ENCODE measurements at places on chromosomes 4 and X.

- no peak for DNase-seq
Measured at GRCh38 chrX:26442340-26442739, 226.4 kb downstream of the MAGEB5 start.

- DNase-seq: no peak
Measured at GRCh38 chr4:155676430-155676825, 9.8 kb downstream of the GUCY1A1 start.

- DNase-seq: peak; percentile 53
Measured at GRCh38 chr4:54233697-54234496, 4.8 kb downstream of the PDGFRA start.

- no peak for DNase-seq
Measured at GRCh38 chr4:914531-914930, 17.6 kb downstream of the GAK start.

- no peak for DNase-seq
Measured at GRCh38 chr4:122104184-122104583, 47.9 kb upstream of the BLTP1 start.

DNA sequence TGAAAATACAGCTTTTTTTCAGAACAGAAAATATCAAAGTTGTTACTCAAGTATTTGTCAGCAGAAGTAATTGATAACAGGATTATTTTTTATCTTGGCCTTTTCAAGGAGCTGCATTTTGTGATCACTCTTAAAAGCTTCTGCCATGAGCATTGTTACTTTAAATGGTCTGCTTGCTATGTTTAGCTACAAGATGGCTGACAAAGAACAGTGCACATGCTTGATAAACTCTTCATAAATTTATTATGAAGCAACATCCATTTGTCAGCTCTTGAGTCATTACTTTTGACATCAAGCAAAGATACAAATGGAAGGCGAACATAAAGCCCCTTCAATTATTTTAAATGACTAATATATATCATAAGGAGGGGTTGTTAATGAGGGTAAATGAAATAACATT lies 205.4 kb upstream of the RPS6KA3 start:
- DNase-seq: no peak

DNA sequence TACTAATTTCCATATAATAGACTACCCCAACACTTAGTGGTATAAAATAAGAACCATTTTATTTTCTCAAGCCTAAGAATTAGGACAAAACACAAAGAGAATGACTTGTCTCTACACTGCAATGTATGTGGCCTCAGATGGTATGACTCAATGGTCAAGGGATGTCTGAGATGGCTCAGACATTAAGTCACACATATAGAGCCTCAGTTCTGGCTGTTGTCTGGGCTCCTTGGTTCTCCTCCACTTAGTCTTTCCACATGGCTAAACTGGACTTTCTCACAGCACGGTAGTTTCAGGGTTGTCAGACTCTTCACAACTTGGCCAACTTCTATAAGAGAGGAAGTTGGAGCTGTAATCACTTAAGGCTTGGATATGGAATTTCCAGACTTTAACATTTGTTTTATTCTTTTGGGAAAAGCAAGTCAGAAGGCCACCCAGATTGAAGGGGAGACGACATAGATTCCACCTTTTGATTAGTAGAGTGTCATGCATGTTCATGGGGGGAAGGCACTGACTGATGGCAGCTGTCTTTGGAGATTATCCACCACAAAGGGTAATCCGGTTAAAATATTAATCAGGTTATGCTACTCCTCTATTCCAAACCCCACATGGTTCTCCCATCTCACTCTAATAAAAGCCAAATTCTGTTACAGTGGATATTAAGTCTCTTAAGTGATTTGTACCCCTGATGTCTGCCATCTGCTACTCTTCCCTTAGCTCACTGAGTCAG lies 9.4 kb downstream of the IL15 start:
- no peak for DNase-seq

- DNase-seq: no peak
Measured at GRCh38 chr4:6111354-6111960, 88.9 kb downstream of the JAKMIP1 start.

DNA sequence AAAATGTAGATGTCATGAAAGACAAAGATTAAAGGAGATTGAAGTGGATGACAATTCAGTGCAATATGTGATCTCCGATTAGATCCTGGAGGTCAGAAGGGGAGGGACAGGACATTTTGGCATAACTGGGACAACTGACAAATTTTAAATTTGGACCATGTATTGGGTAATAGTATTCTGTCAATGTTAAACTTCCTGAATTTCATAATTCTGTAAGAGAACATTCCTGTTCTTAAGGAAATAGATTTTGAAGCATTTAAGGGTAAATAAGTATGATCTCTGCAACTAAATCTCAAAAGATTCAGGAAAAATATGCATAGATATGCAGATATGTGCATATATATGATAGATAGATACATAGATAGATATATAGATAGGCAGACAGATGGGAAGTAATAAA lies 11.0 kb downstream of the ODAPH start:
- no peak for DNase-seq

- DNase-seq: no peak
Measured at GRCh38 chrX:2360731-2361130, 140.0 kb downstream of the DHRSX start.

DNA sequence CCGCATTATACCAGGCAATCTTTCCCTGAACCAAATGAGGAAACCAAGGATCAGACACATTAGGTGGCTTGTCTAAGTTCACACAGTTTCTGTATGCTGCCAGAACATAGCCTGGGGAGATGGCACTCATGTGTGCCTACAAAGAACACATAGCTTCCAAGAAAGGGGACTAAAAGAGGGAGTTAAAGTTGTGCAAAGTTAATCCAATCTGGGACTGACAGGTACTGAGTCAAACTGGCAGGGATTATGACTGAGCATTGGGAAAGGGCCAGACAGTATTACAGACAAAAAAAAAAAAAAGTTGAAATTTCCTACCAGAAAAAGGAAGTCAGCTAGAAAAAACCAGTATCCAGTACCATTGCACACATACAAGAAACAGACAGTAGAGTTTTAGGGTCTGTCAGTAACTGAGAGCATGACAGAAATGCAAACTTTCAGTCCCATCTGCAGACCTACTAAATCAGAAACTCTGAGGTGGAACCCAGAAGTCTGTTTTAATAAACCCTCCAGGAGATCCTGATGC lies 37.2 kb downstream of the ADAMTS3 start:
- no peak for DNase-seq

- no peak for DNase-seq
Measured at GRCh38 chrX:129510331-129510730, 13.0 kb downstream of the SMARCA1 start.

- DNase-seq: no peak
Measured at GRCh38 chr4:108118505-108118904, 50.2 kb downstream of the LEF1 start.

DNA sequence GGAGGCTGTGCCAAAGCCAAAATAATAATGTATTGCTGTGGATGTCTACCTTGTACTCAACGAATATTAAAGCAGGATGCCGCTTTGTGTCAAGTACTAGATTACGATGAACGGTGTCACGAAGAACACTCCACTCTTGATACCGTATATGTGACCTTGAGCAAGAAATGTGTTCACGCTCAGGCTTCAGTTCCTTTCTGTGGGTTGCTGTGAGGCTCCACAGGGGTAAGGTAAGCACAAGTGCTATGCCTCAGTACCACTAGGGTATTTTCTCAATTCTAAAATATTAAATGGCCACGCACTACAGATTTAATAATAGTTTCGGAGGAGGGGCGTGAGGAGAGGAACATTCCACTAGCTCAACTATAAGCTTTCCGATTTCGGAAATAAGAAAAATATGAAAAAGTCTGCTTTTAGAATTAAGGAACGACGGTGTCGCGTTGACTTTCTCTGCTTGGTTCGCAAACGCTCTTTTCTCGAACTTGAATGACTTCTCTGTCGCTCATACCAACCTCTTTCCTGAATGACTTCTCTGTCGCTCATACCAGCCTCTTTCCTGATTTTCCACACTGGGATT lies 607 bp upstream of the SCOC start:
- DNase-seq: no peak

- no peak for DNase-seq
Measured at GRCh38 chr4:185987961-185988627, 80.9 kb upstream of the TLR3 start.

GRCh38 chrX:78063687-78064086 lies 40.4 kb upstream of the PGK1 start:
- no peak for DNase-seq

DNA sequence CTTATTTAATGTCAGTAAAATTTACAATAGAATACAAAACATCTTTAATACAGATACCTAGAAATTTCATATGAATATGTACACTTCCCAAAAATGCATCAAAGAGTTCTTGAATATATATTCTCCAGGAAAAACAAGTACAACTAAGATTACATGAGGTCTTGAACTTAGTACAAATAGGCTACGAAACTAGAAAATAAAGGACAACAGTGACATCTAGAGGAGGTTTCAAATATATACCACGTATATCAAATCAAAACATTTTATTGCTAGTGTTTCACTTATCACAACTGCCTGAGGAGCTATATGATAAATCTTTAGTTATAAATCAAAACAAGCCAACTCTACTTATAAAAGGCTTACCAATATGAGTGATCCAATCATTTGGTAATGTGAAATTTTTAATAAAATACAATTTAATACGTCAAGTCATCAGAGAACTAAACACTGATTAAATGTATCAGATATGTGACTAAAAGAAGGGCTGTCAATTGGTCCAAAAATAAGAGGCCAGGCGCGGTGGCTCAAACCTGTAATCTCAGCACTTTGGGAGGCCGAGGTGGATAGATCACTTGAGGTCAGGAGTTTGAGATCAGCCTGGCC lies 36.6 kb downstream of the ANAPC10 start:
- no peak for DNase-seq

GRCh38 chr4:128517739-128518510 lies 230.3 kb upstream of the PGRMC2 start:
- DNase-seq: no peak

- no peak for DNase-seq
Measured at GRCh38 chr4:123121241-123121907, 199.0 kb upstream of the NUDT6 start.

DNA sequence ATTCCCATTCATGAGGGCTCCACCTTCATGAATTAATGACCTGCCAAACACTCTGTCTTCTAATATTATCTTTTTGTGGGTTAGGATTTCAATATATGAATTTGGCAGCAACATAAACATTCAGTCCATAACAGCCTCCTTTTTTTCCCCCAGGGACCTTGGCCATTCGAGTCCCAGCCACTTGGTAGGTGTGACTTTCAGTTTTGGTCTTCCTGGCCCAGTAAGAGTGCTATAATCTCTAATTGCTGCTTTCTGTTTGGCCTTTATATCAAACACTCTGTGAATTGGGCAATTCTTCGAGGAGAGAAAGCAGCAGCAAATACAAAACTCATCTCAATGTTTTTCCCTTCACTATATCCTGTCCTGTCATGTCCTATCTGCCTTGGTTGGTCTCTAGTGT lies 12.4 kb upstream of the RADX start:
- no peak for DNase-seq

- DNase-seq: no peak
Measured at GRCh38 chr4:6693231-6694176, at the start of gene S100P. TSS of gene S100P (plus strand) at chr4:6693878. CDS start at chr4:6693933, 55 bp downstream.

GRCh38 chrX:39619182-39620009 lies 478.4 kb downstream of the BCOR start:
- DNase-seq: no peak

GRCh38 chr4:180710628-180711337 lies 1532.4 kb upstream of the TENM3 start:
- DNase-seq: no peak

- no peak for DNase-seq
Measured at GRCh38 chr4:158490629-158491028, 31.1 kb upstream of the RXFP1 start.

DNA sequence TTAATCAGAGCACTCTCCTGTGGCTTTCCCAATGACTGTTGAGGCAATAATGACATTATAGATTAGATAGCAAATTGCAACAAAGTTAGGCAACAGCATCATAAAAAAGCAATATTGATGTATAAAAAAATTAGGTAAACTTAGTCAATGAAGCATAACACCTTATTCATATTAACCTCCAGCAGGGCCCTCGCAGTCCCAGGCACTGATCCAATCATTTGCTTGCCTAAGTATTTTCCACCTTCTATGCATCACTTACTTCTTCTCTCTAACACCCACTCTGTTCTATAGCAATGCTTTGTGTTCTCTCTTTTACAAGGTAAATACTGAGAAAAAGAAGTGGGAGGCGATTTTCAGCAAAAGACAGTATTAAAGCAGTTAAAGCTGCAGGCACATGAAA lies 833.5 kb upstream of the ADGRL3 start:
- no peak for DNase-seq

DNA sequence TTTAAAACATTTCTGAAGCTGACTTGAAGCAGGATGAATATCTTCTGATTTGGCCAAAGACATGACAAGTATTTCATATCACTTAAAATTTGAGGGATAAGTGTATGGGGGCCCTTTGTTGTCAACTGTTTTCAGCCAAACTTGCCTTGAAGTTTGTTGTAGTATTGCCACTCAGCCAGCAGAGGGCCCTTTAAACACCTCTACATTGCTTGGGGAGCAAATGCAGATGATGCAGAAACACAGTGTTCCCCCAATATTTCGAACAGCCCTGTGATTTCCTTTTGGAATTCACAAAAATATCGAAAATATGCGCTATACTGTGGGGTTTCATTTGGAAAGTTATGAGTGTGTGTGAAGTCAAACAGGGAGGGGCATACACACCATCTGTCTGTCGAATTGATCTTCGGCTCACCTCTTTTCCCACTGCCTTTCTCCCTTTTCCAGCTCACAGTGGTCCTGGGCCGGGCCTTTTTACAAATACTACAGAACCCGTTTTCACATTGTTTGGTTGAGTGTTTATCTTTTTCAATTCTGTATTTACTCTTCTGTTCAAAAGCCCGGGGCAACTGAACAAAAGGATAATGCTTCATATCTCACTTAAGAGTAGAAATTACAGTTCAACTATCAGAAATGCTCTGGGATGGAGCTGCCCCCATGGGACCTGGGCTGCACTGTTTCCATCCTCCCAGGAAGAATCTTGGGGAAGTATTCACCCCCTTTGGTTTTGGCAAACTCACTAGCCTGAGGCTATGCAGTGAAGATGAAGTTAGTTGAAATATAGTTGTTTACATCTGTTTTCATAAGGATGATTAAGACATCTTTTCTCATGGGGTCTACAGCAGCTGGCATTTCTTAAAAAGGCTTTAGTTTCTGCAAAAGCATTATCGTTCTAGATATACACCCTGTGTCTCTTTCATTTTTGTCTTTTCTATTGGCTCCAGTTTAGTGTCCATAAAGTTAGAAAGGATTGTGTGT lies 137.6 kb downstream of the EGF start:
- peak; percentile 34 for DNase-seq

DNA sequence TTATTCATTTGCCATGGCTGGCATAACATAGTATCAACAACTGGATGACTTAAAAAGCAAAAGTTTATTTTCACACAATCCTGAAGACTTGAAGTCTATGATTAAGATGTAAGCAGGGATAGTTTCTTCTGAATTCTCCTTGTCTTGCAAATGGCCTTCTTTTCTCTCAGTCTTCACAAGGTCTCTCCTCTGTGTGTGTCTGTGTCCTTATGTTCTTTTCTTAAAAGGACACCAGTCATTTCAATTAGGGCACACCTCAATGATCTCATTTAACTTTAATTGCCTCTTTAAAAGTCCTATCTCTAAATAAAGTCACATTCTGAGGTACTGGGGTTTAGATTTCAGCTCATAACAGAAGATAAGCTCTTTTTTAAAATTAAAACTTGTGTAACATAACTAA lies 399.7 kb downstream of the PABPC4L start:
- DNase-seq: no peak

- DNase-seq: no peak
Measured at GRCh38 chrX:11629593-11630211, 36.0 kb downstream of the ARHGAP6 start.
